LoVo (cell line): ENCODE measurements at places on chromosomes 1 and 21.

- no peak for DNase-seq
Measured at GRCh38 chr1:51175278-51175677, 60.8 kb upstream of the RNF11 start.

- DNase-seq, result no peak
Measured at GRCh38 chr1:210571356-210572284, 242.9 kb downstream of the HHAT start.

DNA sequence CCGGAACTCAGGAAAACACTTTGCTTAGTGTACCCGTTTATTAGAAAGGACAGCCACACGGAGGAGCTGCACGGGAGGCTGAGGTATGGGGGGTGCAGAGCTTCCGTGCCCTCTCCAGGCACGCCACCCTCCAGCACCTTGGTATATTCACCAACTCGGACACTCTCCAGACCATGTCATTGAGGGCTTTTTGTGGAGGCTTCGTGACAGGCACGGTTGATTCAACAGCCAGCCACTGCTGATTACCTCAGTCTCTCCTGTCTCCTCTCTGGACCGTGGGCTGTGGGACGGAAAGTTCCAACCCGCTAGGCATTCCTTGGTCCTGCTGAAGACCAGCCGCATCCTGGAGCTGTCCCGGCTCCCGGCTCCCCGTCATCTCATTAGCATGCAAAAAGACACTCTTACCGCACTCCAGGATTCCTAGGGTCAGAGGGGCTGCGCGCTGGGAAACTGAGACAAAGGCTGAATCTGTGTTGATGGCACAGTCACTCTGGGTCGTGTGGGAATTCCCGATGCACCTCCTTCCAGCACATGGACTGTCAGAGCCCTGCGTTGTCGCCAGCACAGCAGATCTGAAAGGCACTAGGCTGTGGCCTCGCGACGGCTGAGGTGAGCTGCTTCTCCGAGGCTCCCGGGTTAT is 65.6 kb downstream of the PRKCZ start:
- no peak for DNase-seq

- no peak for DNase-seq
Measured at GRCh38 chr1:194342484-194343262, 1156.3 kb upstream of the B3GALT2 start.

DNA sequence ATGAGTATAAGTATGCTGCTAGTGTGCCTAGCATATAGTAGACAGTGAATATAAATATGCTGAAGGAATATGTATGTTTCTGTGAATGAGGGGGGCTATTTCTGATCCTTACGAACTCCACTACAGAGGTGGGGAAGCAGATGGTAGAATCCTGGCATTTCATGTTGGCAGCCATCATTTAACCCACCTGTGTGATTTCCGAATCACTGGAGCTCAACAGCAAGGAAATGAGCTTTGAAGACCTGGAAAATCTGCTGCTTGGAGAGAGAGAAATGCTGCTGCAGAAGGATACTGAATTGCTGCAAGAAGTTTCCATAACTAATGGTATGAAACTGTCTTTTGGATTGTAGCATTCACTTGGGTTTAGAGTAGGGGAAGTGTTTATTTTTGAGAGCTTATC is 83.5 kb downstream of the RABGAP1L start:
- no peak for DNase-seq

DNA sequence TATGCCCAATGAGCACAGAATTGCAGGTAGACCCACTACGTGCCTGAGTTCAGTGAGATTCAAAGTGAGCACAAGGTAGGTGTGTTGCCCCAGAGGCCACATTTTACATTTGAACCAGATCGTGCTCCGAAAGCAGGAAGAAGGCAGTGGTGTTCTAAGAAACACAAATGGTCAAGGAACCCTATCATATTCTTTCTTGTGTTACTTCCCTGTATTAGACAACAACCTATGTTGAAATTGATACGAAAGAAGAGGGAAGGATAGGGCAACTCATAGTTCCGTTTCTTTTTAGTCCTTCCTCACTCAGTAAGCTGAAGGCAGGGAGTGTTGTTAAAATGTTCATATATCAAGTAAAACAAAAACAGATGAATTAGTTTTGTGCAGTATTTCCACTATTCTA is 33.9 kb downstream of the OLFML2B start:
- no peak for DNase-seq
